NT2/D1 (cell line): ENCODE measurements at places on chromosomes 2 and 18.

- DNase-seq = no peak
Observed at GRCh38 chr18:57149051-57149450, 2.2 kb downstream of the BOD1L2 start.

DNA sequence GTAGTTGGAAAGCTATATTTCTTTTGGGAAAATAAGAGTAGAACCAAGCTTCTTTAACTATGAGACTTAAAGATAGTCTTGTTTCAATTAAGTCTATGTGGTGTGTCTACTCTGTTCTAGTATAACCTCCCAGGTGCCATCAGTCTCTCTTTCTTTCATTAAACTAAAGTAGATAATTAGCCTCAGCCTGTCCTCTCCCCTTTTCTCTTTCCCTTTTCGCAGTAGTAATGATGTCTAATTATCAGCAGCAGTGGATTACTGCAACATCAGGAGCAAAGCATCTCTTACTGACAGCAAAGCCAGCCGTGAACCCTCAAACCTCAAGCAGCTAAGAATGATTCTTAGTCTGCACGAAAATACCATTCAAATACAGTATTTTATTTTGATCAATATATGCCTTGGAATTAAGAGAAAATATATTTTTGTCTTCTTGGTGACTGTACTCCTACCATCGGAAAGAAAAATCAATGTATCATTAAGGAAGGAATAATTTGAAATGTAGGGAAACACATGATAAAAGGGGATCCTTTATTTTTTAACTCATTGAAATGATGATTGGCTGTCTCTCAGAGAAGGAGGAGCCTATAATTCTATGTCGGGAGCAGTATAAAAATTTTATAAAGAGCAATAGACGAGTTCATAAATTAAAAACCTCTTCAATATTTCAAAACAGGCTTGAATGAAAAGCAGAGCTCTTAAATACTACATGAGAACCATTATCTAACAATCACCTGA, 4.5 kb downstream of the NOL4 start:
- DNase-seq = no peak

DNA sequence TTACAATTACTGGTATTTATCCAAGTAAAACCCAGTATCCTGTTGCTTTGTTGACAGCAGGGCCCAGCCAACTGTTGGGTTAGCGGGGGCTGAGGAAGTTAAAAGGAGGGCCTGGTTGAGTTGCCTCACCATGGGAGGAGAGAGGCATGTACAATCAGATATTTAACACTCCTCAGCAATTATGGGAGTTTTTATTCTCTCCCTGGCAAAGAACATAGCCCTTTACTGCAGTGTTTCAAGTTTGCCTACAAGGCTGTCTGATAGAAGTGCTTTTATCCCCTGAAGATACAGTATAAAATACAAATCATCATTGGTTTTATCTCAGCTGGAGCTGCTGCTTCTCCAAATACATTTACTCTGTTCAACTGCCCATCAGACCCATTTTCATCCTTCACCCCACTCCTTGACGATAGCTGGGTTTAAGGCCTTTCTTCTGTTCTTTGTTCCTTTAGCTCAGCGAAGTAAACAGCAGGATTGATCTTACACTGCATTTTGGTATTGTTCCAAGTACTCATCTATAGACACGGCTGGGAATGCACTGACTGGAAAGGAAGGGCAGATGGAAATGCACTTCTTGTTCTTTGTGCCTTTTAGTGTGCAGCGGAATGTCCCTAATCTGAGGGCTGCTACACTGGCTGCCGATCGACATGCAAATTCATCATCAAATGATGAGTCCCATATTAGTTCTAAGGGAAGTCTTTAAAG, 402.5 kb upstream of the SPRED2 start:
- DNase-seq = no peak

- no peak for DNase-seq
Observed at GRCh38 chr2:202963712-202964111, 51.0 kb upstream of the NBEAL1 start.

DNA sequence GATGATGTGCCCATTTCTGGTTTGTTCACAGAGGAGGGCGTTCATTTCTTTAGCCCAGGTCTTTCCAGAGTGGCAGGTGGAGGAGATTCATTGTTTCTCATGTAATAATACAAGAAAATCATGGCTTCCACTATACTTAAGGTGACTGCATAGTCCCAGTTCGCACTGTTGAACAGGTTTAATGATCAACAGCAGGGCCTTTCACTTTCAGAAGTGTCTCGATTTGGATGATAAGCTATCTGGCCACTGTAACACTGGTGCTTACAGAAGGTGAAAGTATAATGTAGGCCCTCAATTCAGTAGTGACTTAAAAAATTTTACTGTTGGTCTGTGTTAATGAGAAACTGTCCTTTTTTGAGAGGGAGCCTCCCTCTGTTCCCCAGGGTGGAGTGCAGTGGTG, 1.4 kb downstream of the RMC1 start:
- DNase-seq = no peak

GRCh38 chr18:50847192-50847591, 27.4 kb upstream of the MRO start:
- DNase-seq = no peak

GRCh38 chr2:33426666-33427231, 49.7 kb upstream of the RASGRP3 start:
- DNase-seq = no peak

GRCh38 chr2:138607746-138608145, 106.2 kb downstream of the SPOPL start:
- no peak for DNase-seq

DNA sequence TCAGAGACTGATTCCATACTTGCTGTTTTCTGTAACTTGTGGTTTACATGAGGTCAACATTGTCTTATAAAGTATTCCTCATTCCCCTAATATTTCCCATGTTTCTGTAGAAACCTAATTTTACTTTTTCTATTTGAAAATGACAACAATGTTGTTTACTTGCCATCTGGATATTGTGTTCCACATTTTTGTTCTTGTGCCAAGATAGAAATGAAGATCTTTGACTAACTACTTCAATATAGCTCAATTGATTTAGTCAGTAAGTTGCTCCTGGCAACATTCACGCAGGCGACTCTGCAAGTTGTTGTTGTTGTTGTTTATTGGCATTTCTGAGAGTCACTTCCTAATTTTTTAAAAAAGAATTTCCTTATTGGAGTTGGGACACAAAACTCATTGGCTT, 69.5 kb downstream of the CAVIN2 start:
- DNase-seq = no peak

- no peak for DNase-seq
Observed at GRCh38 chr18:39513186-39513585, 1947.6 kb upstream of the CELF4 start.

DNA sequence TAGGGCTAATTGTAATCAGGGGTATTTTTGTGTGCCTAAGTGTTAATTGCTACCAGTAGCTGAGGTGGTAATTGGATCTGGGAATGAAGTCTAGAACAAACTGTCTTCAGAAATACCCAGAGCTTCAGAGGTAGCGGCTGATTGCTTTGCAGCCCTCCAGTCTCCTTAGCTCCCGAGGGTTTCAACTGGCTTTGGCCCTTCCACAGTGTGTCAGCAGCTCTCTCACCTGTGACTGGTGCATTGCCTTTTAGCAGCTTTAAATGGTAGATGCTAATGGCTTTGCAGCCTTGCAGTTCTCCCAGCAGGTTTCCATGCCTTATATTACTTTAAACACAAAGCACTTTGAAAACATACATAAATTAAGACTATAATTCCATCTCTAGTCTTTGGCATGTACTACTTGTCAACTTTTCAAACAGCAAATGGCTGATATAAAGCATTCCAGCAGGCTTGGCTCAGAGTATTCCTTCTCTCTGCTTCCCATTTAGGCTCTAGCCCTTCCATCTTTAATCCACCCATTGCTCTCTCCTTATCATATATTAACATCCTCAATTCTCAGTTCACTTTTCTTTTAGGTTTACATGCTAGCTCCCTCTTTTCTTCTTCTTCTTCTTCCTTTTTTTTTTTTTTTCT, 156.4 kb upstream of the GALNT13 start:
- DNase-seq = no peak

GRCh38 chr18:43442571-43442970, 165.3 kb upstream of the SYT4 start:
- DNase-seq = no peak

DNA sequence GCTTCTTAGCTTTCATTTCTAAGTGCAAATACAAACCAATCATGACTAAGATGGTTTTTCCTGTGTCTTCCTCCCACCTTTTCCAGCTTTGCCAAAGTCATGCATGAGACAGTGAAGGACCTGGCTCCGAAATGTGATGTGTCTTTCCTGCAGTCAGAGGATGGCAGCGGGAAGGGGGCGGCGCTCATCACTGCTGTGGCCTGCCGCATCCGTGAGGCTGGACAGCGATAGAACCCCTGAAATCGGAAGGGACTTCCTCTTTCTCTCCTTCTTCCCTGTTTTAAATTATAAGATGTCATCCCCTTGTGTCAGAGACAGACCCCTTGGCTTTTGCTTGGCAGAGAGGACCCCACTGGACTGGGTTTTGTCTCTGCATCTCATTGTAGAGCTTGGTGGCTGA, 56.8 kb downstream of the HK2 start:
- no peak for DNase-seq

GRCh38 chr18:58041633-58042032, 2.4 kb upstream of the NEDD4L start:
- no peak for DNase-seq

DNA sequence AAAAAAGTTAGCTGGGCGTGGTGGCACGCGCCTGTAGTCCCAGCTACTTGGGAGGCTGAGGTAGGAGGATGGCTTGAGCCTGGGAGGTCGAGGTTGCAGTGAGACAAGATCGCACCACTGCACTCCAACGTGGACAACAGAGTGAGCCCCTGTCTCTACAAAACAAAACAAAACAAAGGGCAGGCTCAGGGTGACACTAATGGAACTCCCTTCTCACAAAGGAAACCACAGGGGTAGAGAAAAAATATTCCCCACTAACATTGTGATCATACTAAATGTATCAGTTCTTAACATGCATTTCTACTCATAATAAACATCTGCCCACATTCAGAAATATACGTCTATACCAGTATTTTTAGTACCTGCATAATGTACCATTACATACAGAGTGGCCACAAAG, 21.1 kb downstream of the STAM2 start:
- DNase-seq = no peak

GRCh38 chr2:152468899-152469692, 134.1 kb downstream of the FMNL2 start:
- no peak for DNase-seq

DNA sequence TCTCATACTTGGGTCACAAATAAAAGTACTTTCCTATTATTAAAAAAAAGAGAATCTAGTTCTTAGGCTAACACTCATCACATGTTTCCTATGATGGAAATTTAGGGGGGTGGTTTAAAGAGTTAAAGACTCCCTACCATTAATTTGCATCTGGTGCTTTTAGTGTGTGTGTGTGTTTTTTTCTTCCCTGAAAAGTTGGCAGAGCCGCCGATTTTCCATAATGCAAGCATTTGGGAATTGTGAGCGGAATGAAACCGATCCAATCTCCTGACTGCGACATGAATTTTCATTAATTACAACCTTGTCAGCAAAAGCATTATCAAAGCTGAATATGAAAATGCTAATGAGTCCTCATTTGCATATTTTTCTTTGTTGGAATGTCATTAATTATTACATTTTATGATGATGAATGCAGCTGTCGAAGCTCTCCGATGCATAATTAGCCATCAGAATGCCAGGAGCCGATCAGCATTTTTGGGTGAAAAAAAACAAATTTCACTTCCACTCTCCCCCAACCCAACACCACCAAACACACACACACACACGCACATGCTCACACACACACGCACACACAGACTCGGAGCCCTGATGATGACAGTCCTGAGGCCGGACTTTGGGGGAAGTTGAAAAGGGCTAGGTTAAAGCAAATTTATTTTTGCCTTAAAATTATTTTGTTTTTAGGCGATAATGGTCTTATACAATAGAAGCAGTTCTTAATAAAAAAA, 165.4 kb downstream of the TCF4 start:
- DNase-seq = no peak

DNA sequence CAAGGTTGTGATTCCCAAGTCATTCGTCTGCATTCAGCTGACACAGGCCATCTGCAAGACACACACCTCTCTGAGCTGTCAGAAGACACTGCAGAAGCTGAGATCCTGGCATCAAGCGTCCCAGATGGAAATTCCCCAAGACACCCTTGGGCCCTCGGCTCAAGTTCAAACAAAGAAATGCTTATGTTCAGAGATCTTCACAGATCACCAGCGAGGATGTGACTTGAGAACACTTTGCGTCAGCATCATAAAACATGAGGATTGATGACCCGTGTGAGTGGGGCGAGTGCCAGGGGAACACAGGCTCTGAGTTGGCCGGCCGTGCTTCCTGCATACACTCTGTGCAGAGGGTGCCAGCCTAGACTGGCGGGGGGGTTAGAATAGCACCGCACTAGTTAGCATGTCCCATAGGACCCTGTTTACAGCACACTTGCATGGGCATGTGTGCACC, 36.8 kb downstream of the KCNIP3 start:
- no peak for DNase-seq

DNA sequence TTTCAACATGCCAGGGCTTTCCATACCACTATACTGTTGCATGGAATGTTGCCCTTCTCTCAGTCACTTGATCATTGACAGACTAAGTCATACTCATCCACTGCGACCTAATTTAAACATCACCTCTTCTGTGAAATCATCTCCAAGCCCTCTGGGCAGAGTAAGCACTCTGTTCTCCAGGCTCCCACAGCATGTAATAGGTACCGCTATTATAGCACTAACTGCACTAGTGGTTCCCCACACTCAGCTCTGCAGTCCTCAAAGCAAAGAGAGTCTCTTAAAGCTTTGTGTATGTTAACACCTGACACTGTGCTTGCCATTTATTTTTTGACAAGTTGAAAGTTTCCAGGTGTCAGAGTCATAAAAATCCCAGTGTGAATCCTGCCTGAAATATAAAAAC, 947.2 kb downstream of the ERBB4 start:
- DNase-seq = no peak

DNA sequence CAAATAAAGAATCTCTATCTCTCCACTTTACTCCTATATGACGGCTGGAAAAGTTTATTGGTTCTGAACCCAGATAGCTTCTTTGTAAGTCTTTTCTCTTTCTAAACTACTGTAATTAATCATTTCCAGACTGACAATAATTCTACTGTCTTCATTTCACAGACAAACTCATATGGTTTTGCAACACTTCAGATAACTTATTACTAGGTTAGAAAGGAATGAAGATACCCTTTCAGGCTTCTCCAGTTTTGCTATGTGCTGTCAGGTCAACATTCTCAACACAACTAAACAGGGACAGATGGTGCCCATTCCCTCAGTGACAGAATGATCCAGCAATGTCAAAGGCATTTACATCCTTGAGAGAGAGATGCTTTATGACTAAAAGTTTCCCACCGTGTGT, 198.5 kb upstream of the ITGA4 start:
- no peak for DNase-seq

DNA sequence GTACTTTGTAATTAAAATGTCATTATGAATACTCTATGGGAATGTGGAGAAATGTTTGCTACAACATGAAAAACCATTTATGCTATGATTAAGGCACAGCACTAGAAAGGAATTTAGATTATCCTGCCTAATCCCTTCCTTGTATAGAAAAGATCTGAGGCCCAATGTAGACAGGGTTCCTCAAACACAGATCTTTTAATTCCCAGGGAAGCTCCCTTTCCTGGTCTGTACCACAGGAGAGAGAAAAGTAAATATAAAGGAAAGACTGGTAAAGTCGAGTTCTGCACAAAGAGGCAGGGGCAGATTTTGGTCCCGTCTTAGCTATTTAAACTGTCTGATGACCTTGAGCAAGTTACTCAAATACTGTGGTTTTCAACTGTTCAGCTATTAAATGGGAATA, 84.7 kb downstream of the ICA1L start:
- DNase-seq = no peak

- DNase-seq = no peak
Observed at GRCh38 chr2:201600906-201601305, 42.4 kb downstream of the TMEM237 start.

- no peak for DNase-seq
Observed at GRCh38 chr2:70708376-70709199, 59.4 kb downstream of the ADD2 start.
